ENCODE measurements at places on chromosomes 7 and 10.

- no peak for DNase-seq
These were observed 9.5 kb downstream of the IRF5 start for GRCh38 chr7:128946936-128947830.

DNA sequence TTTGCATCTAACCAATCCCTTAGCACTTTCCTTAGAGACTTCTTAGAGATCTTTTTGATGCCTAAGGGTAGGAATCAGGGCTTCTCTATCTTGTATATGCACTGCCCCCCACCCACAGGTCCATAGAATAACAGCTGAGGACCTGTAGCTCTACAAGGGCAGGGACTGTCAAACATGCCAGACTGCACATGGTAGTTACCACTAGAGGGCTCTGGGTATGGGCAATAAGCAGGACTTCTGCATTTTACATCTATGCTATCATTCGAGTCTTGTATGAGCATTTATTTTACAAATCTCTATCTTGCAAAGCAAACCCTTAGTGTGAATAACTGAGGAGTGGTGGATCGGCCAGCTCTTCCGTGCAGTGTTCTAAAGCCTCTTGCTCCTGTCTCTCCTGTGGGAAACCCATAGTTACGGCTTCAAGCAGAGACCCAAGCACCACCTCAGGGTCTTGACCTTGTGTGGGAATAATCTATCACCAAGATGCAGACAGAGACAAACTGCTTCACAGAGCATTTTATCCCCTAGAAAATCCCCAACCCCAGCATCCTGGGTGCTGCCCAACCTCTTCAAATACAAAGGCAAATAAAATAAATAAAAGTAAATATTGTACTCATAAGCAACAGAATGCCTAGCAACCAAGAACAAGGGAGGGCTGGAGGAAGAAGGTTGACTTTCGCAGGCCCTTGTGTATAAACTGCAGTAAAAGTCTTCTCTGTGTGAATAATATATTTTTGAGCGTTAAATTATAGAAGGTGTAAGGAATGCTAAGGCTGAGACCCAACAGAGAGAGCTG lies 219.3 kb downstream of the WDR11 start:
- no peak for DNase-seq

DNA sequence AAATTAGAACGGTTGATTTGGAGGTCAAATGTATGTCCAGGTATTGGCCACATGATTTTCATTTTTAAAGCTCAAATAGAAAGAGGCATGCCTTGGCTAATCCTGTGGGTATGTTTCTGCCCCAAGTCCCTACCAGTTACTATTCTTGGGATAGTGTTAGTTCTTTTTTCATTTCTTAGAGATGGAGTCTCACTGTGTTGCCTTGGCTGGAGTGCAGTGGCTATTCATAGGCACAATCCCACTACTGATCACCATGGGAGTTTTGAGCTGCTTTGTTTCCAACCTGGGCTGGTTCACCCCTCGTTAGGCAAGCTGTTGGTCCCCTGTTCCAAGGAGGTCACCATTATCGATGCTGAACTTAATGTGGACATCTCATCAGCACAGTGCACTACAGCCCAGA lies 46.3 kb downstream of the NRP1 start:
- DNase-seq, result no peak

GRCh38 chr7:111796671-111797070 lies 234.4 kb upstream of the IMMP2L start:
- no peak for DNase-seq

DNA sequence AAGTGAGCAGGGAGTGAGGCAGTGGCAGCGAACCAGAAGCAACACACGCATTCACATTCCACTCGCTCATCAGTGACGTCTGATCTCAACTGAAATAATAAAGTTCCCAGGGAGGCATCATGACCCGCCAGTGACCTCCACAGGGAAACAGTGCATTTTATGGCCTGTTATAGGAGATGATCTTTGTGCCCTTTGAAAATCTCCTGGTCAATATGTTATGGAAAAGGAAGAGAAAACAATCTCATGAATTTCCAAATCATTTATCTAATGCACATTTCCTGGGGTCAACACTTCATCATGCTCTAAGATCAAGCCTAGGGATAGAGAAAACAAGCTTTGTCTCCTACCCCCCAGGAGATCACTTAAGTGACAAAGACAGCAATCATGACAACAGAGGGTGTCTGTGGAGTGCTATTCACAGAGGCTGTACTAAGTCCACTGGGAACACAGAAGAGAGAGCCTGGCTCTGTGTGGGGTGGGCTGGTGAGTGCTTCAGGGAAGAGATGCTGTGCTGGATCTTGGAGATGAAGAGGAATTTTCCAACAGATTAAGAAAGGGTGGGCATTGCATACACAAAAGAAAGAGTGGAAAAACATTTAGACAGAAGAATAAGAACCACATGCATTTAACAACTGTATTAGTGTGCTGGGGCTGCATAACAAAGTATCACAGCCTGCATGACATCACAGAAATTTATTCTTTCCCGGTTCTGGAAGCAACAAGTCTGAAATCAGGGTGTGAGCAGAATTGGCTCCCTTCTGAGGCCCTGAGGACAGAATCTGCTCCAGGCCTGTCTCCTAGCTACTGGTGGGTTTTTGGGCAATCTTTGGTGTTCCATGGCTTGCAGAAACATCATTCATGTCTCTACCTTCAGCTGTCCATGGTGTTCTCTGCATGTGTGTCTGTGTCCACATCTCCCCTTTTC lies 613.9 kb upstream of the IGFBP3 start:
- DNase-seq, result no peak

- DNase-seq, result no peak
These were observed 13.0 kb downstream of the AKAP9 start for GRCh38 chr7:91953618-91954017.

- DNase-seq, result no peak
These were observed at the start of gene HEPACAM2 for GRCh38 chr7:93226310-93226709. Gene HEPACAM2, minus strand, starts transcription at chr7:93226469.

DNA sequence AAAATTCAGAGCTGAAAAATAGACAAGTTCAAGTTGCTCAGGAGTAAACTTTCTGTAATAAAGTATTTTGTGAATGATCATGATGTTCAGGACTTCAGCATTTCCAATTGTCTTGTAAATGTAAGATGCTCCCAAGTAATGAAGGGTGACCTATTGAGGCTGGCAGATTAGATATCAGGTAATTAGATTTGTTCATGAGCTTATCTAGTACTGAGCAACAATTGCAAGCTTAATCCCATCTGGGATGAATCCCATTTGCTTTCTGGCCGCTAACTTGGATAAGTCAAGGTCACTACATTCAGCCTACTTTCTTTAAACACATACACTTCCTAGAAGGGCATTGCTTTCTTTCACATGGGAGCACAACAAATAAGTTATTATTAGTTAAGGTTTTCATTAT lies 82.4 kb upstream of the ITGB1 start:
- no peak for DNase-seq

- no peak for DNase-seq
These were observed 993 bp downstream of the PTPRN2 start for GRCh38 chr7:158586499-158587161.

- DNase-seq, result no peak
These were observed 1093.6 kb upstream of the GHITM start for GRCh38 chr10:83045731-83046130.

- DNase-seq, result no peak
These were observed 17.7 kb upstream of the NRP1 start for GRCh38 chr10:33352175-33352574.

DNA sequence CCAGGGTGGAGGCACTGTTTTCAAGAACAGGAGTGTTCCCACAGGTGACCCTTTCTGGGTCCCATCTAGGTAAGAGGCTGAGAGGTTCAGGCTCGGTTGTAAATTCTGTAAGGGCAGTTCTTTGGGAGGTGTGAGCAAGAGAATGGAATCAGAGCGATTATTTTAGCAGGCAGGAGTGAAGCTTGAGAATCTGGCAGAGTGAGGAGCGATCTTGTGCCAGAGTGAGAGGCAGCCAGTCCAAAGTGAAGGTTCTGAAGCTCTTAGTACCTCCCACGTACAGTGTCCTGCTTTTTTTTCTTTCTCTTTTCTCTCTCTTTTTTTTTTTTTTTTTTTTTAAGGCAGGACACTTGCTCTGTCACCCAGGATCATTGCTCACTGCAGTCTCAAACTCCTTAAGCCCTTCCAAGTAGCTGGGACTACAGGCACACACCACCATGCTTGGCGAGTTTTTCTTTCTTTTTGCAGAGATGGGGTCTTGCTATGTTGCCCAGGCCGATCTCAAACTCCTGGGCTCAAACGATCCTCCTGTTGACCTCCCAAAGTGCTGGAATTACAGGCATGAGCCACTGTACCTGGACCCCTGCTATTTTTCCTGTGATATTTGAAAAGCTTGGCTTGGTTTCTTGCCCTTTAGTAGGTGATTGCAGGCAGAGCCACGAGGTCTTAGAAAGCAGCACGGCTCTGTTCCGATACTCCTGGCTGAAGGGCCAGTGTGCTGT lies 10.9 kb downstream of the POR start:
- no peak for DNase-seq

DNA sequence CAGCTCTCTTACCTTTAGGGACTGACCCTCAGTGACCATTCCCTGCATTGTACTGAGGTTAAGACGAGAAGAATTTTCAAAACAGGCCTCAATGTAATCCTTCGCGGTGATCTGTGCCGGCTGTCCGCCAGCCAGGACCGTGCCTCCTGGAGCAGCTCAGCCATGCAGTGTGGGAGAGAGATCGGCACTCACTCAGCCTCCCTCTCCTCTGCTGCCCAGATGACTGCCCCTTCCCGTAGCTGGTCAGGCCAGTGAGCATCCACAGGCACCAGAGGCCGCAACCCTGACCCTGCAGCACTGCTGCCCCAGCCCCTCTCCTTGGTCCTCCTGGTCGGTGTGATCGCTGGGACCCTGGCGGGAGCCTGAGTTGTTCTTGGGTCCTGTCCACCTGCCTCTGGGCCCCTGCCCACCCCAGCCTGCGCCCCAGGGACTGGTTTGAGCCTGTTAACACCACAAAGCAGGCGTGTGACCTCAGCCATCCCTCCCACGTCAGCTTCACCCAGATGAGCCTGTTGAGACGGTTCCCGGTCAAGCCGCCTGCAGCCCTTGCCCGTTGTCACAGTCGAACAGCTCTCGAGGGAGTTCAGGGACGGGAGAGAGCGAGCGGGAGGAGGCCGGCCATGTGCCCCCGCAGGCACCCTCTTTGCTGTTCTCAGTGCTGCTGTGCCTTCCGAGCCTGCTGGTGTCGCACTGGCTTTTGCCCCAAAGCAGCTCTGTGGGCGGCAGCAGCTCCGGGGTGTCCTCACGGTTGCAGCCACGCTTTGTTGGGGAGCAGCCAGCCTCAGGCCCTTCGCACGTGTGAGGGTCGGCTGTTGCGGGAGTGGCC lies 37.2 kb downstream of the NKX6-2 start:
- DNase-seq, result no peak

DNA sequence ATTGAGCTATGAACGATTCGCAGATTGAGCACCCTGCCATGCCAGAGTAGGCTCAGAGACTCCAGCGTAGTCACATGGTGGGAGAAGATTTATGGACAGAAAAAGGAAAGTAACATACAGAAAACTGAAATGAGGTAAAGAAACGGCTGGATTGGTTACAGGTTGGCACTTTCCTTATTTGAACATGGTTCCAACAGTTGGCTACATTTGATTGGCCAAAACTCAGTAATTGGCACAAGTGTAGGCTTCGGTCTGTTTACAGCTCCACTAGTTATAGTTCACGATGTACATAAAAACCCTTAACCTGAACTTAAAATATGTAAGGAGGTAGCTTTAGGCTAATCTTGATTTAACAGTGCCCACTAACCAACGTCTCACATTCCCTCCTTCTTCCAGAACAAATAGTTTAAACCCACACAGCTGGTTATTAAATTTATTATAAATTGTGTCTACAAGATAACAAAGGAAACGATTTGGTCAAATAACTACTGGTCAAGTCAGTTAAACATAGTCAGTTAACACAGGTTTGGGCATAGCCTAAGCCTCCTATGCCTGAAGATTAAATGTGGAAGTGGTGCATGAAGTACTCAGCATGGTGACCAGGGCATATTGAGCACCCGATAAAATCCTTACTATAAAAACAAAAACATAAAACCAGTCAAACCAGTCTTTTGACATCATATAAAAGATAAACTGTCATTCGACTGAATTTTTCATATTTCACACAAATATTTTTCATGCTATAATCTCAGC lies 17.9 kb upstream of the MTERF1 start:
- no peak for DNase-seq

- DNase-seq, result no peak
These were observed 36.2 kb downstream of the AMPH start for GRCh38 chr7:38594949-38595348.

GRCh38 chr10:103850572-103850895 lies 4.8 kb downstream of the SH3PXD2A start:
- DNase-seq, result no peak

- DNase-seq, result no peak
These were observed 293.9 kb downstream of the CAMK1D start for GRCh38 chr10:12643279-12643678.

GRCh38 chr7:93044147-93044810 lies 73.5 kb downstream of the SAMD9 start:
- no peak for DNase-seq

GRCh38 chr10:122191936-122192541 lies 79.1 kb upstream of the BTBD16 start:
- DNase-seq, result no peak

DNA sequence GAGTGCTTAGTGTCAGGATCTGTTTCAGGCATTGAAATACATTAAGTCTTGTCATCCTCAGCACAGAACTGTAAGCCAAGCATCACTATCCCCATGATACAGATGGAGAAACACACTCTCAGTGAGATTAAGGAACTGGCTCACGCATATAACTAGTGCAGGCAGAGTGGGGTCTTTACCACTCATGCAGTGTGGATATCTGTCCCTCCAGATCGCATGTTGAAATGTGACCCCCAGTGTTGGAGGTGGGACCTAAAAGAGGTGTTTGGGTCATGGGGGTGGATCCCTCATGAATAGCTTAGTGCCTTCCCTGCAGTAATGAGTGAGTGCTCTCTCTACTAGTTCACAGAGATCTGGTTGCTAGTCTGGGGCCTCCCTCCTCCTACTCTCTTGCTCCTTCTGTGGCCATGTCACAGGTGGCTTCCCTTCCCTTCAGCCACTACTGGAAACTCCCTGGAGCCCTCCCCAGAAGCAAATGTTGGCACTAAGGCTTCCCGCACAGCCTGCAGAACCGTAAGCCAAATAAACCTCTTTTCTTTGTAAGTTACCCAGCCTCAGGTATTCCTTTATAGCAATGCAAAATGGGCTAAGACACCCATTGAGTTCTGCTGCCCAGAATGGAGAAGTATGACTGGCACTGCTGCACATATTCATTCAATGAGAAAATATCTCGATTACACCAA lies 31.8 kb upstream of the MSMB start:
- no peak for DNase-seq

GRCh38 chr7:192701-193480 lies 520 bp downstream of the FAM20C start:
- no peak for DNase-seq

- DNase-seq, result no peak
These were observed 204.3 kb downstream of the CHCHD3 start for GRCh38 chr7:132877573-132877972.

GRCh38 chr7:40551685-40552576 lies 417.1 kb downstream of the SUGCT start:
- DNase-seq, result no peak

DNA sequence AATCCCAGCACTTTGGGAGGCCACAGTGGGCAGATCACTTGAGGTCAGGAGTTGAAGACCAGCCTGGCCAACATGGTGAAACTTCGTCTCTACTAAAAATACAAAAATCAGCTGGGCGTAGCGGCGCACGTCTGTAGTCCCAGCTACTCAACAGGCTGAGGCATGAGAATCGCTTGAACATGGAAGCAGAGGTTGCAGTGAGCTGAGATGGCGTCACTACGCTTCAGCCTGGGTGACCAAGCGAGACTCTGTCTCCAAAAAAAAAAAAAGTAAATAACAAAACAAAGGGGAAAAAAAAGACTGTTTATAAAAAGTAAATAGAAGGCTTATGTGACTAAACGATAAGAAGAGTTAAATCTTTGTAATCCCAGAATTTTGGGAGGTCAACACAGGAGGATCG lies 15.0 kb upstream of the DNMBP start:
- no peak for DNase-seq
